Right lung (tissue), 10 donors: ENCODE measurements at places on chromosomes 13 and 19. TPM values are rescaled to one million over a fixed set of nuclear protein-coding genes. Genes with fewer than 3 reads are reported as not detected.

Gene KLF1
- polyA plus RNA-seq: 2.3 TPM

Gene MUC16
- polyA plus RNA-seq: 0.09 TPM

Gene C19orf85
- not detected for polyA plus RNA-seq

Gene HCN2
- polyA plus RNA-seq: 0.13 TPM

Gene CCDC9
- polyA plus RNA-seq: 17.4 TPM

Gene PABPC3
- polyA plus RNA-seq: 0.98 TPM

Gene WASF3
- 24.3 TPM for polyA plus RNA-seq

Gene CFAP97D2
- 1.1 TPM for polyA plus RNA-seq

GRCh38 chr19:5881543-5882299, 11.4 kb upstream of the FUT5 start:
- DNase-seq: no peak

DNA sequence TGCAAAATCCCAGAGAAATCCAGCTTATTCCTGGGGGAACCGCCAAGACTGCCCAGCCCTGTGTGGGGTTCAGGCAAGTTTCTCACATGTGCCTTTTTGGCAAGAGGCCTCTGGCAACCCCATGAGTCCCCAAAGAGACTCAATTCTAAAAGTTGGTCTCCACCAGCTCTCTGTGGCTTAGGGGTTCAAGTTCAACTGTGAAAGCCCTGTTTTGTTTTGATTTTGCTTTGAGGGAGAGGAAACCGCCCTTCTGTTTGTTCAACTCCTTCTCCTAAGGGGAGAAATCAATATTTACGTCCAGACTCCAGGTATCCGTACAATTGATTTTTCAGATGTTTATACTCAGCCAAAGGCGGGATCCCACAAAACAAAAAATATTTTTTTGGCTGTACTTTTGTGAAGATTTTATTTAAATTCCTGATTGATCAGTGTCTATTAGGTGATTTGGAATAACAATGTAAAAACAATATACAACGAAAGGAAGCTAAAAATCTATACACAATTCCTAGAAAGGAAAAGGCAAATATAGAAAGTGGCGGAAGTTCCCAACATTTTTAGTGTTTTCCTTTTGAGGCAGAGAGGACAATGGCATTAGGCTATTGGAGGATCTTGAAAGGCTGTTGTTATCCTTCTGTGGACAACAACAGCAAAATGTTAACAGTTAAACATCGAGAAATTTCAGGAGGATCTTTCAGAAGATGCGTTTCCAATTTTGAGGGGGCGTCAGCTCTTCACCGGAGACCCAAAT, 583 bp upstream of the LDLR start:
- no peak for DNase-seq

DNA sequence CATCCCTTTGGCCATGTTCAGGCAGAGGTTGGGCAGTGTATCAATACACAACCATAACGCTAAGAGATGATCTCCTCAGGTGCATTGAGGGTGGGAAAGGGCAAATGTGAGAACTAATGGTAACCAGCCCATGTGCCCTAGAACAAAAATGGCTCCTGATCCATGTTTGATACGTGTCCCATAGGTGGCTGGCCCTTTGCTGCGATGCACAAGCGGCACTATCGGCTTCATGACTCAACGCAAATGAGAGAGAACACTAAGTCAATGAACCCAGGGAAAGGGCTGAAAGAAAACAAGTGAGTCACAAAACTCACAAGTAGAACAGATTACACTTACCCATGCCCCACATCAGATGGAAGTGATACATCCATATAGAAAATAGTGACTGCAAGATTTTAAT, 201.7 kb downstream of the ABCC4 start:
- DNase-seq: no peak

DNA sequence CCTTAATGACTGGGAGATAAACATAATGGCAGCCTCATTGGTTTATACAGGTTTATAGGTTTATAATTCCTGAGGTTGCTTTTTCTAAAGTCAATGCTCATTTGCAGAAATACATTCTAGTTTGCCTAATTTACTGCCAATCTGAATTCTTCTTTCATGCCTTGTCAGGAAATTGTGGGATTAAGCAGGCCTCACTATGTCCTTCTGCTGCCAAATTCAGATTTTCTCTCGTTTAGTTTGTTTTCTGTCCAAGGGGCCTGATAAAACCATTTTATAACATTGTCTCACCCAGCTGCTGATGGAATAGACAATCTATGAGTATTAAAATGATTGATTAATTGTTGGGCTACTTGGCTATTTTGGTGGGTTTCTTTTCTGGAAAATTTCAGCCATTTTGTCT, 42.4 kb upstream of the OBI1 start:
- DNase-seq: no peak
